ENCODE measurements at places on chromosomes 3 and 15.

GRCh38 chr15:52786436-52787122 lies 3.6 kb downstream of the ONECUT1 start:
- DNase-seq: no peak

- no peak for DNase-seq
Measured at GRCh38 chr15:74893627-74894026, 3.8 kb downstream of the MPI start.

- DNase-seq: no peak
Measured at GRCh38 chr3:132660052-132660810, at the start of gene UBA5. Gene UBA5 (plus strand): TSS chr3:132660329. CDS start chr3:132660538, 209 bp downstream.

- no peak for DNase-seq
Measured at GRCh38 chr15:67022587-67023105, 42.8 kb upstream of the SMAD3 start.

DNA sequence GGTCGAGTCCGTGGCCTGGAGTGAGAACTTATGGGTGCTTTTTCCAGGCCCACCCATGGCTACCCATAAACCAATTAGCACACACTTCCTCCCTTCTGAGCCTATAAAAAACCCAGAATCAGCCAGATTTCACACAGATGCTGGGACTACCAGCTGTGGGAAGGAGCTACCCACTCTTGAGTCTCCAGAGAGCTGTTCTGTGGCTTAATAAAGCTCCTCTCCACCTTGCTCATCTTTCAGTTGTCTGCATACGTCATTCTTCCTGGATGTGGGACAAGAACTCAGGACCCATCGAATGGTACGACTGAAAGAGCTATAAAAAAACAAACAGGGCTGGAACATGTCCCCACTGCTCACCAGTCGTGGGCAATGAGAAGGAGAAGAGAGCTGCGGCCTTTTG lies 555.4 kb upstream of the CCDC54 start:
- DNase-seq: no peak

GRCh38 chr15:98420837-98421236 lies 227.5 kb upstream of the IGF1R start:
- no peak for DNase-seq

DNA sequence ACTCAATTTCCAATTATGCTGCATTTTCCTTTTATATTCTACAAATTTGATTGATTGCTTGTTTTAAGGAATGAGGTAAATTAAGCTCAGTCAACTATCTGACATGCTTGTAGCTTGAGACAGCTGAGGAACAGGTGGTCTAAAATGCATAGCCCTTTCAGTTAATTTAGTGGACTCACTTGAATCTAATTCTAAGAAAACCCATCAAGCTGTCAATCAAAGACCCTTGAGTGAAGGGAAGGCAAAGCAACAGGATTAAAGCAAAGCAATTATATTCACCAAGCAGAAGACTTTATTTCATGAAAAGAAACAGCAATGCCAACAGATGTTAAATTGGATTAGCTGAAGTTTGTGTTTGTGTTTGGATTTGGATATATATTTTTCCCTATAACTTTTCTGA lies 228.5 kb downstream of the ARPP21 start:
- DNase-seq: no peak

- DNase-seq: no peak
Measured at GRCh38 chr3:143596957-143597642, 251.2 kb downstream of the SLC9A9 start.

- no peak for DNase-seq
Measured at GRCh38 chr15:74725225-74725774, at the start of gene CYP1A1. Gene CYP1A1 (minus strand): TSS chr15:74725528. CDS start chr15:74723097, 2,431 bp downstream.

- DNase-seq: no peak
Measured at GRCh38 chr3:113330742-113331141, 110.6 kb downstream of the CFAP44 start.

- DNase-seq: peak; percentile 63
Measured at GRCh38 chr3:148648685-148649352, 48.9 kb upstream of the AGTR1 start.

DNA sequence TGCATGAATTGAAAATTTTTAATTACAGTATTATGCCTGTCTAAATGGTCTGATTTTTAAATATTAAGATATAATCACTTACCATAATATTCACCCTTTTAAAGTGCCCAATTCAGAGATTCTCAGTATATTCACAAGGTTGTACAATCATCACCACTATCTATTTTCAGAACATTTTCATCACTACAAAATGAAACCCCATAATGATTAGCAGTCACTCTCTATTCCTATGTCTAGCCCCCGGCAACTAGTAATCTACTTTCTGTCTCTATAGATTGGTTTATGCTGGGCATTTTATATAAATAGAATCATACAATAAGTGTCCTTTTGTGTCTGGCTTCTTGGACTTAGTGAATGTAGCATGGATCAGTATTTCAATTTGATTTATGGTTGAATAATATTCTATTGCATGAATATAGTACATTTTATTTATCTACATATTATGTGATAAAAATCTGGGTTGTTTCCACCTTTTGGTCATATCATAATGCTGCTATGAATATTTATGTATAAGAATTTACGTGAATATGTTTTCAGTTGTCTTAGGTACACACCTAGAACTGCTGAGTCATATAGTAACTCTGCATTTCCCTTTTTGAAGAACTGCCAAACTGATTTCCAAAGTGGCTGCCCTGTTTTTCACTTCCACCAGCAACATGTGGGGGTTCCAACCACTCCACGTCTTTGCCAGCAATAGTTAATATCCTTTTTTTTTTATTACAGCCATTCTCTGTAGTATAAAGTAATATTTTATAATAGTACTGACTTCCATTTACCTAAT lies 485.7 kb upstream of the ZNF385D start:
- DNase-seq: no peak

DNA sequence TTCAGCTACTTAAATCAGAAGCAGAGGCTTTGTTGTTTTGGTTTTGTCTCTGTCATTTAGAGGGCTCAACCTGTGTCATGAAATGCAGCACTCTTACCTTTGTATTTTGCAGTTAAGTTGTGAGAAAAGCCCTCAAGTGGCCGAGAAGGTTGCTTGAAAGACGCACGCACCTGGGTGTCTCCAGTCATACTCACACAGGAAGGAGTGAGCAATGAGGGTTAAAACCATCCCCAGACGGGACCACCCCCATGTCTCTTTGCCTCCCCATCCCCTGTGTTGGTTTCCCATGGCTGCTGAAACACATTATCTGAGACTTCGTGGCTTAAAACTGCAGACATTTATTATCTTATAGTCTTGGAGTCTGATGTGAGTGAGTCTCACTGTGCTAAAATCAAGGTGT lies 376.1 kb upstream of the CFAP20DC start:
- no peak for DNase-seq

DNA sequence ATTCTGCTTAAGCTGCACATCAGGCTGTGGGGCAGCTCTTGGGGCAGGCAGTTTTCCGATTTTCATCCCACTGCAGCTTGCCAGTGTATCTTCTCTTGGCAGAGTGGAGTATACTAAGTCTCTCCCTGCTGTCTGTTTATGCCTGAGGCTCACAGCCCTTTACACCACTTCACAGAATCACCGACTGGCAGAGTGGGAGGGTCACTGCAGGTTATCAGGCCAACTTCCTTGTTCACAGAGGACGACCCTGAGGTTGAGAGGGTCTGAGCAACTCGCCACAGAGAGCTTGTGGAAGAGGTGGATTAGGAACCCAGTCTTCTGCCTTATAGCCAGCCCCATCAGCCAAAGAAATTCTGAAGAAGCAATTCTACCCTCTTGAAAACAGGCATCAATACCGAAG lies 30.9 kb downstream of the KIF9 start:
- no peak for DNase-seq

DNA sequence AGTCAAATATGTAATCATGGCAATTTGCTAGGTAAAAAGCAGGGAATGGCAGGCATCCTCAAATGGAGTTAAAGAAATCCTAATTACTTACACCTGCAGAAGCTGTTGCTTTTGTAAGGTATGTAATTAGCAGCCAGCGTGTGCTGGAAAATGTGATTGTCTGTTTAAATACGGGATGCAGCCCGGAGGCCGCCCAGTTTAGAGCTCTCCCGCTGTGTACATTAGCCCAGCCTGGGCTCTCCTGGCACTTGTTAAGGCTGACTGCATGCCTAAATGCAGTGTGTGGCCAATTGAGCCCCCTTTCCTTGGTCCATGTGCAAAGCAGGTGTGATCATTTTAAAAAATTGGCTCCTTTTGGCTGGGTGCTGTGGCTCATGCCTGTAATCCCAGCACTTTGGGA lies 9.0 kb downstream of the DPH3 start:
- DNase-seq: no peak

DNA sequence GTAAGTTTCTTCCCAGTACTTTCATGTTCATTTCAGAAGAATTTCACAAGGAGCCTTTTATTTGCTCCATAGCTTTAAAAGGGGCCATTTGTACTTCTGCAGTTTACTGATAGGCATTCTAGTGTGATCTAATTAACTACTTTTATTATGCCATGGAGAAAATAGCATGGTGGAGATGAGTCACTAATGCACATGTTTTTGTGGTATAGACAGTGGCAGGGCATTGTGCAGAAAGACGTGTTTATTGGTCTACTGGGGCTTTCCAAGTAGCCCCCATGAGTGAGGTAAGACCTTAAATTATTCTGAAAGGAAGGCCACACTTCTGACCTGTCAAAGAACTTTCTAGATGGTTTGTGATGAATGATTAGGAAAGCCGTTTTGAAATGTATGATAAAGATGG lies 810.0 kb upstream of the NR2F2 start:
- no peak for DNase-seq

DNA sequence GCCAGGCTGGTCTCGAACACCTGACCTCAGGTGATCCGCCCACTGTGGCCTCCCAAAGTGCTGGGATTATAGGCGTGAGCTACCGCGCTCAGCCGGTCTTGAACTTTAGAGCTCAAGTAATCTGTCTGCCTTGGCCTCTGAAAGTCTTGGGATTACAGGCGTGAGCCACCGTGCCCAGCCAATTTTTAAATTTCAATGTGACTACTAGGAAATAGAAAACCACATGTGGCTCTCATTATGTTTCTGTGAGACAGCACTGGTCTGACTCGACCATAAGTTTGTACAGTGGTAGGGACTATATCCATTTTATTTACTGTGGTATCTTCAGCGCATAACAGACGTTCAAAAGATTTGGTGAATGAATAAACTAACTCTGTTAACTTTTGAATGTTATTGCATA lies 9.1 kb downstream of the ZFAND6 start:
- peak; percentile 33 for DNase-seq

GRCh38 chr3:138139691-138140090 lies 7.5 kb upstream of the A4GNT start:
- DNase-seq: no peak

DNA sequence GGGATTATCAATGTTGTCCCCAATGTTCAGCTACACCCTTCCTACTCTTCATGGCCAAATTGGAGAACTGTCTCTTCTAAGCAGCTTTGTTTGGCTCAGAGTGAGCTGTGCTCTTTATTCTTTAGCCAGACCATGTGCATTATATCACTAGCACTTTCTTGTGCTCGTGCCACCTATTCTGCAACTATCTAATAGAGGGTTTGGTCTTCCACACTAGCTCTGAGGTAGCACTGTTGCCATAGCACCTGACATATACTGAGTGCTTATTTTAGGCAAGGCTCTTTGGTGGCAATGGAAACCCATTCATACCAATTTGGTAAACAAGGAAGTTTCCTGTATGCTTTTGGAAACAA lies 394.3 kb upstream of the C2CD4B start:
- DNase-seq: no peak

- no peak for DNase-seq
Measured at GRCh38 chr15:69474846-69475455, 22.3 kb downstream of the RPLP1 start.

- no peak for DNase-seq
Measured at GRCh38 chr15:98805434-98806274, 157.3 kb downstream of the IGF1R start.

DNA sequence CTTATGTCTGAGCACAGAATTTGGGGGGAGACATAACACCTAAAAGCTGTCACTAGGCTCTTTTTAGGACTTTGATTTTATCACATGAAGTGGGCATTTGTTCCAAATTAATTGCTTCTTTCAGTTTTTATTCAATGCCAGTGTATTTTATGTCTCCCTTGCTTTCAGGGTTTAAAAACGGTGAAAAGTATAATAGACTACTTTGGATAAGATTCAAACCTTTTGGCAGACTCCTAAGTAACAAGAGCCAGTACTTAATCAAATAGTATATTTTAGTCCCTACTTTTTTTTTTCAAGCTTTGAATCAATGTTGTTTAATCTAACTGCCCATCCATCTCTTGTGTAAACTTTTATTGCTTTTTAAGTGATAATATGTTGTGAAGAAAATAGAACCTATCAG lies 847.2 kb upstream of the DPPA4 start:
- no peak for DNase-seq

GRCh38 chr3:131669600-131669999 lies 166.8 kb upstream of the MRPL3 start:
- DNase-seq: no peak

- no peak for DNase-seq
Measured at GRCh38 chr3:43791246-43791645, 100.5 kb downstream of the ABHD5 start.

GRCh38 chr15:59456114-59456513 lies 18.1 kb downstream of the FAM81A start:
- no peak for DNase-seq

GRCh38 chr3:194617827-194618226 lies 15.4 kb downstream of the TMEM44 start:
- DNase-seq: no peak

DNA sequence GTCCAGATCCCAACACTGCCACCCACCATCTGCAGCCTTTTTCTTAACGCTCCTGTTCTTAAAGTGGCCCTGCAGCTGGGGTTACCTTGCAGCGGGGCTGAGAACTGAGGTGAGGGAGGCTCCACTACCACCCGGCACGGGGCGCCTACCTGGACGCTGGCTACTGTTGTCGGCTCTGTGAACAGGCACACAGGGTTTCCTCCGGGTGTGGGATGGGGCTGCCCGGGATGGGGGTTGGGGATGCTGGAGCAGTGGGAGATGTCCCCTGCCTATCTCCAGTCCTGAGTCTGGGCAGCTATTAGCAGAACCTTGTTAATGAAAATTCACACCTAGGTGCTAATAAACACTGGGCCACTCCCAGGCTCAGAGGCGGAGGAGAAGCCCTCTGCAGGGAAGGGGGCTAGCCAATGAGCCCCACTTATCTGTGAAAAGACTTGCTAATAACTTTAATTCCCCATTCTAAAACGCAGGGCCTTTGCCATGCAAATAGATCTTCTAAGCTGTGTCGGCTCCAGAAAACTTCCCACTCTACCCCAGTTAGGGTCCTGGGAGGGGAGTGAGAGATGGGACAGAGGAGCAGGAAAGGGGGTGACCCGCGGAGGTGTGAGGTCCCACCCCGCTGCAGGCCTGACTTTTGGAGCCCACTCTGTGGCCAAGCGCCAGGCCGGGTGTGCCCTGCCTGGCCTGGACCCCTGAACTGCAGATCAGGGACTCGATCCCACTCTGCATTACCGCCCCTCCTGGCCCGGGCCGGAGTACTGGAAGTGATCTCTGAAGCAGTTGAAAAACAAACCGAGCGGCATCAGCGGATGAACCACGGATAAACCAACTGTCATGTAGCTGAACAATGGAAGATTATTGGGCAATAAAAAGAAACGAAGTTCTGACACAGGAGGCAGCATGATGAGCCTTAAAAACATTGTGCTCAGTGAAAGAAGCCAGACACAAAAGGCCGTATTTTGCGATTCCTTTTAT lies 3.1 kb downstream of the MESP1 start:
- no peak for DNase-seq
